ENCODE measurements at places on chromosomes 4 and X.
A peak's percentile ranks its signal among the peaks of the same experiment; 100 is the strongest.

- no peak for DNase-seq
Observed at GRCh38 chrX:117689956-117690355, 426.7 kb downstream of the KLHL13 start.

DNA sequence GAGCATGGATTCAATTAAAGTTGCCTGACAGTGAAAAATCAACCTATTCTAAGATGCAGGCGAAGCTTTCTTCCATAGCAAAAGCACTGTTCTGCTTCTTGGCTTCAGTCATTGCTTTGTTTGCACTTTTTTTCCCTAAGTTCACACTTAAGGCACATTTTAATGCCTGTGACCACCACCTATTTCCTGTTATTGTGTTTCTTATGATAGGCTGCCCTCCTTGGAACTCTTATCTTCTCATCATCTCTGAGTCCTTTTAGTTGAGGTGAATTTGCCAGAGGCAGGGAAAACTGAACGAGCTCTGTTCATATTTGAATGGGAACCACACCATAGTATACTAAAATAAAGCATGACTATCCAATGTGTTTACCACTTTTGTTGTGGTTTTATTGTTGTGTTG, 119.8 kb downstream of the SPCS3 start:
- DNase-seq, result no peak

DNA sequence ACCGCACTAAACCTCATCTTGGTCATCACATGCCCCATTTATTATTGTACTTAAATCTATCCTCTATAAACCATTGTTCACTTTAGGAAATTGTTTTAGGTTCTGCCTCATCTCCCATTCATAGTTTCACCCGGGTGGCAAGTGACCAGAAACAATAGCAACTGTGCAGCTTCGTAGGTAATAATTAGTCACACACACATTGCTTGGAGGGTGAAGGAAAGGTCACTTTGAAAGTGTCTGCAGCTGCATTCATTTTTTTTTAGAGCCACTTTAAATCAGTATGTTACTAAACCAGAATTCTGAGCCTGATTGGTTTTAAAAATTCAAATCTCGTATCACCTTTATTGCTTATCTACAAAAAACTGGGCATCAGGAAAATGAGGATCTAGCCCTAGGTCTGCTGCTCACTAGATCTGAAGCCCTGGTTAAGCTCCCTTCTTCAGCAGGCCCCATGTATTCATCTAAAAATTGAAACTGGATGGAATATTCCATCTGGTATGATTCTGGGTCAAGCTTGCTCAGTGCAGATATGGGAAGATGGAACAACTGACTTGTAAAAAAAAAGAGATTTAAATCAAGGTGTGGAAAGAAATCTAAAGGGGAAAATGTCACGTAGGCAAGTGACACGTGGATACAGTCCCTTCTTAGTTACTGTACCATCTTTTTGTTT, 62.4 kb downstream of the LIMCH1 start:
- DNase-seq, result no peak

GRCh38 chr4:67393699-67394281, 151.5 kb downstream of the CENPC start:
- peak; percentile 2 for DNase-seq

DNA sequence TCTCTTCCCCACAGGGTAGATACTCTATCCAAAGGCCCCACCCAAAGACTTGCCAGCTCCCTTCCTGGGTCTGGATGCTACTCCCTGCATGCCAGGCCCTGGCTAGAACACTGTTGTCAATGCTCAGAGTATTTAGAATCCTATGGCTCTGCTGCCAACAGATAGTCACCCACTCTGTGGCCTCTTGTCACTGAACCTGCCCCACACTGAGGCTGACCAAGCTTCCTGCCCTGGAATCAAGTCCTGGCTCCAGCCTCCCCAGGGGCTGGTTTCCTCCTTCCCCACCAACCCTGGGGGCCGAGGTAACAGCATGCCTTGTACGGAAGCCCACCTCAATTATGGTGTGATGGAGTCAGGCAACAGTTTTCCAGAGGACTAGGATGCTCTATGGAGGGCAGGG, 63.3 kb downstream of the EFNB1 start:
- no peak for DNase-seq

GRCh38 chr4:137467537-137467936, 64.8 kb downstream of the PCDH18 start:
- DNase-seq, result no peak

GRCh38 chr4:143617994-143618679, 82.3 kb downstream of the FREM3 start:
- no peak for DNase-seq

- DNase-seq, result peak; percentile 14
Observed at GRCh38 chr4:41120297-41121217, 93.8 kb downstream of the APBB2 start.

- DNase-seq, result no peak
Observed at GRCh38 chr4:147768113-147768512, 36.2 kb downstream of the ARHGAP10 start.

GRCh38 chrX:66634272-66634671, 4.6 kb downstream of the EDA2R start:
- no peak for DNase-seq

GRCh38 chr4:52836678-52837077, 25.4 kb upstream of the RASL11B start:
- no peak for DNase-seq

GRCh38 chrX:81003491-81004185, 194.0 kb upstream of the BRWD3 start:
- DNase-seq, result no peak

GRCh38 chr4:84491481-84491880, 7.6 kb downstream of the NKX6-1 start:
- DNase-seq, result no peak

DNA sequence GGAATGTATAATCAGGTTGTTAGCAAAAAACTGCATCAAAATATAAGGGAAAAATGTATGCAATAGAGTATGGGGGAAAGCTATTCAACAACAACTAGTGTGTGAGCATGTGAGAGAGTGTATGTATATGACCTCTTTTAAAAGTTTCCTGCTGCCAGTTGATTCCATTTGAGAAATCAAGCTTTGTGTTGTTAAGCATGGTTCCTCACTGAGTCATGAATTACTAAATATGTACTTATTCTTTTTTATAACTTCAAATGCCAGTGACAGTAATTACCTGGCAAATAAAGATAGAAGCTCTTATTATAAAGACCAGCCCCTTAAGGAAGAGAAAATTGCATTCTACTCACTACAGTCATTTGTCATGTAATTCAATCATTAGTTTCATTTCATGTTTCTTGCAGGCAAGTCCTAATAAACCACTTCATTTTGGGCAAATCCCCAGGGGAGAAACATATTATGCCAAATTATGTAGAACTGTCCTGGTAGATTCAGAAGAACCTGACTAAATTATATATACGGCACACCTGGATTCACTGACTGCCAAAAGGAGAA, 19.2 kb downstream of the RASGEF1B start:
- no peak for DNase-seq

GRCh38 chr4:56979421-56980072, 851 bp downstream of the POLR2B start:
- peak; percentile 7 for DNase-seq

- no peak for DNase-seq
Observed at GRCh38 chr4:182494103-182494502, 250.9 kb downstream of the TENM3 start.

DNA sequence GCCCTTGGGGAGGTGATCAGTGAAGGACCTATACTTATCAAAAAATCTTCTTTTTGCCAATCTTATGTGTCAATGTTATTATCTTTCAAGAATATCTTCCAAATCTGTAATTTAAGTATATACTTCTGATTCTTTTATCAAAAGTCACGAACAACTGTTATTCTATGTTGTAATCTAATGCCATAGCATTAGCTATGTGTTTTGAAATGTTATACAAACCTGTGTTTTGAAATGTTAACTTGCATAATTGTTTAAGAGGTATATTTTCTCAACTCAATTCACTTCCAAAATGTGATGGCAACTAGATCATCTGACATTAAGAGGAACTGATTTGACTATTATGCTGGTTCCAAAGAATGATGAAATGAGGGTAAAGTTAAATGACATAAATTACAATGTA, 113.5 kb downstream of the NDST4 start:
- no peak for DNase-seq

- DNase-seq, result no peak
Observed at GRCh38 chr4:69713593-69713992, 46.8 kb downstream of the SULT1B1 start.

DNA sequence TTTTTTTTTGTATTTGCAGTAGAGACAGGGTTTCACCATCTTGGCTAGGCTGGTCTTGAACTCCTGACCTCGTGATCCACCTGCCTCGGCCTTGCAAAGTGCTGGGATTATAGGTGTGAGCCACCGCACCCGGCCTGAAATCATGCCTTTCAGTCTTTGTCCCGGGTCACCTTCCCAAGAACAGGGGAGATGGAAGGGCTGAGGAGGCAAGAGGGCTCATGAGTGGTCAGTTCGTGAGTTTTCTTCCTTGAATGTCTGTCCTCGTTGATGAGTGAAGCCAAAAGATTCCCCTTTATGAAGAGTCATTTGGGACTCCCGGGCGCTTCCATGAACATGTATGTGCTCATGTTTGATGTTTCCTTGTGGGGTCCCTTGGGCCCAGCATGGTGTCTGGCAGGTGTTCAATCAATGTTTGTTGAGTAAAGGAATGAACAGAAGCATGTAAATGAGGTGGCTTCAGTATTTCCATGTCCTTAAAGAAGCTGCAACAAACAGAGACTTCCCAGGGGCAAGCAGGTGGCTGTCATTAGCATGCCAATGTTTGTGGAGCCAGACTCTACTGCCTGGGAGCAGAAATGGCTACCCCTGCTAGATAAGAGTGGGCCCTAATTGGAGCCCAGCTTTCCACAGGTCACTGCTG, 3.4 kb upstream of the SEPTIN6 start:
- DNase-seq, result no peak

DNA sequence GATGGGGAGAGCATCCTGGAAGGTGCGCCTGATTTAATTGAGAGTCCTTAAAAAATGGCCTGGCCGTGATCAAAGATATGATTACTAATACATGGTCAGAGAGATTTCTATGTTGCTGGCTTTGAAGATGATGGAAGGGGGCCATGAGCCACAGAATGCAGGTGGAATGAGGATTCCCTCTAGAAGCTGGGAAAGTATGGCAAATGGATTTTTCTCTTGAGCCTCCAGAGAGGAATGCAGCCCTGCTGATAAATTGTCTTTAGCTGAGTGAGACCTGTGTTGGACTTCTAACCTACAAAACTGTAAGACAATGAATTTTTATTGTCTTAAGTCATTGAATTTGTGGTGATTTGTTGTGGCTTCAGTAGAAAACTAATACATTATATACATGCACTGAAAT, 7.7 kb downstream of the NUDT9 start:
- DNase-seq, result no peak
